Mammary epithelial cell (primary cell): ENCODE measurements at places on chromosomes 6 and 20.
A peak's percentile ranks its signal among the peaks of the same experiment; 100 is the strongest.

GRCh38 chr20:58040447-58041290, 187.8 kb downstream of the ANKRD60 start:
- no peak for DNase-seq

DNA sequence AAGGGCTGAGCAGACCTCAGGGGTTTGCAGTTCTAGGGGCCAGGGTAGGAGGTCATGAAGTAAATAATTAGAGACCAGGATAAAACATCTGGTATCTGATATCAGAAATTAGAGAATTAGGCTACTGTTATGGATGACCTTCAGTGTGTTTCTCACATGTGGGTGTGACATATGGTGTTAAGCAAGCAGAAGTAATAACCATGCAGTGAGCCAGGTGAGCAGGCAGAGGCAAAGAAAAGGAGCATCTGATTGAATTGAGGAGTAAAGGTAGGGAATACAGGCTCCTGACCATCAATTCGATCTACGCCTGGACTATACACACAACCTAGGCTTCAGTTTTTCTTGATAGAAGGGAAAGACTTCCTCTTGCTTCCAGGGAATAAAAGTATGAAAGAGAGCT, 34.7 kb upstream of the MAP3K7 start:
- no peak for DNase-seq

DNA sequence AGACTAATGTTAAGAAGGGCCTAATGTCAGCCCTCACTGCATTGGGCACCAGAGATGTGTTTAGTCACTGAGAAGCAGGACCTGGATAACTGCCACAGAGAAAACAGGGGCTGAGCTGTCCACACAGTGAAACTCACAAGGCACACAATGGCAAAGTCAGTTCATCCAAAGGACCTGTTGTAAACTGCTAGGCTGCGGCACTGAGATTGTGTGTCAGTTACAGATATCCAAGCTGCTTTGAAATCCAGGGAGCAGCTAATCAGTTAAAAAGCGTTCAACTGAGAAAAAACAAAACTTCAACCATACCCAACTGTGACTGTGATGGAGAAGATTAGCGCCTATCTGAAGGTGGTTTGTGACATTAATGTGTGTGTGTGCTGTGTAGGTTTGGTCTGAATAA, 27.8 kb upstream of the TMEM14A start:
- no peak for DNase-seq

- DNase-seq: no peak
Measured at GRCh38 chr6:111691345-111692225, 85.9 kb upstream of the TRAF3IP2 start.

- DNase-seq: peak; percentile 3
Measured at GRCh38 chr20:53262365-53262764, 290.2 kb downstream of the TSHZ2 start.

DNA sequence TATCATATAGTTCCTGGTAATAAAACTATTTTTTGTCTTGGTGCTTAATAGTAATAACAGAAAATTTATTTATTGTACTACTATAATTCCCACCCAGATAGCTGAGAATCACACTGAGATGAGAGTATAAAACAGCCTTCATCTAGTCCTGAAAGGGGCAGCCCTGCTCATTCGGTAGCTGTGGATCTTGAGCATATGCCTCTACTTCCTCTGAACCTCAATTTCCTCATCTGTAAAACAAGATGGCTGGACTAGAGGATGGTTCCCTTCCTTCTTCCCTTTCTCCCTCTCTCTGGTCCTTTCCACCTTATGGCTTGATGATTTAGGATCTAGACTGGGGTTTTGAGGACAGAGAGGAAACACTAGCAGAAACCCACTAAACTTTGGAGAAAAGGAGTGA, 15.0 kb downstream of the FKBP5 start:
- no peak for DNase-seq

- DNase-seq: no peak
Measured at GRCh38 chr6:111782887-111783466, 90.3 kb downstream of the FYN start.

GRCh38 chr6:118764766-118765165, 113.4 kb upstream of the CEP85L start:
- DNase-seq: no peak

- no peak for DNase-seq
Measured at GRCh38 chr6:88945415-88946008, 17.9 kb downstream of the RNGTT start.

DNA sequence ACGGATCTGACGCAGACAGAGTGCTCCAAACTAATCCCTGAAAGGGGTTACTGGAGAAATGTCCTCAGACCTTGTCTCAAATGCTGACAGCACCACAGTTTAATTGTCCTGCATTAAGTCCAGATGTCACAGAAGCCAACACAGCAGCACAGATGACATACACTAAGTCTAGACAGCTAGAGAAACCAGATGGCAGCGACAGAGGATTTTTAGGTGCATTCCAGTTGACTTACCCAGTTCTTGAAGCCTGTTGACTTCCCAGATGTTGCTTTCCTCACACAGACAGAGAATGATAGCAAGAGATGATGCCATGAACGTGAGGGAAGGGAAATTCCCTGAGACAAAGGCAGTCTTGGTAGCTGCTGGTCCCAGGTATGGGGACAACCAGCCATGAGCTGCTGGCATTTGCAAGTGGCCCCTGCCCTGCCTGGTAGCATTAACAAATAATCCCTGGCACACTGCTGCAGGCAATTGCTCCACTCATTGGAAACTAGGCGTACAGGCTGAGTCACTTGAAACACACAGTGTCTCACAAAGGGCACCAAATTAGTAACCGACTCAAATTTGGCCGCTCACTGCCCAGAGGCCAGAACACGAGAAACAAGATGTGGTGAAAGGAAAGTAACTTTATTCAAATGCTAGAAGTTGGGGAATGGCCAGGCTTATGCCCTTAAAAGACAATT, 52.2 kb downstream of the ADGB start:
- peak; percentile 25 for DNase-seq

DNA sequence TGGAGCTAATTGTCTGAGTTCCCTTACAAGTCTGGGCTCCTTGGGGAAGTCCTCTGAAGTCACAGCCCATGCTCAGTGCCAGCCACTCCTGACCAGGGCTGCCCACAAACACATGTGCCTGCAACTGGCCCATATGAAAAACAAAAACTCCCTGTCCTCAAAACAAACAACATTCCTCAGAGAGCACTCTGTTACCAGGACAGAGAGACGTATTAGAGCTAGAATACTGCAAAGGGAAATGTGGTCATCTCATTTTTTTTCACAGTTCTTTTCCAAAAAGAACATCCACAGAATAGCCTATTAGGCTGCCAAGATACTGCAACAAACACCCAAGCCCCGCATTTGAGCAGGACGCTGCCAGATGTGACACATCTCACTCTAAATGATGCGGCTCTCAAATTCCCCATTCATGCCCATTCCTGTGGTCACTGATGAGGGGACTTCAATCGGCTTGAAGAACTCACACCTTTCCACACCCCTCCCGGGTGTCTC, 71.1 kb downstream of the SLC22A23 start:
- DNase-seq: no peak

DNA sequence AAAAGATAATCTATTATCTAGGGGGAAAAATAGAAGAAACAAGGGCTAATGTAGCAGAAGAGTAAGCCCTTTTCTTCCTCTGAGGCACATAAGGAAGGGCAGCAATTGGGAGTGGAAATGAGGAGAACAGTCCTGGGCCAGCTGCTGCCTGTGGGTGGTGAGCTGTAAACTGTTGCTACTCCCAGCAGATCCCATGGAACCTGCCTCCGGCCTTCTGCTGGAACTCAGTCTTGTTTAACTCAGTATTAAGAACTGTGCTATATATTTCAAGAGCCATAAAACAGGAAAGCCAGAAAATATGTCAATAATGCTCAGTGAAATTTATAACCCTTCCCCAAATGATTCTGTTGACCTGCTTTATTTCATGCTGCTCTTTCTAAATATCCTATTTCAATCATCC, 464.2 kb downstream of the COL12A1 start:
- no peak for DNase-seq

GRCh38 chr6:6689400-6690143, 101.1 kb downstream of the LY86 start:
- DNase-seq: peak; percentile 76

DNA sequence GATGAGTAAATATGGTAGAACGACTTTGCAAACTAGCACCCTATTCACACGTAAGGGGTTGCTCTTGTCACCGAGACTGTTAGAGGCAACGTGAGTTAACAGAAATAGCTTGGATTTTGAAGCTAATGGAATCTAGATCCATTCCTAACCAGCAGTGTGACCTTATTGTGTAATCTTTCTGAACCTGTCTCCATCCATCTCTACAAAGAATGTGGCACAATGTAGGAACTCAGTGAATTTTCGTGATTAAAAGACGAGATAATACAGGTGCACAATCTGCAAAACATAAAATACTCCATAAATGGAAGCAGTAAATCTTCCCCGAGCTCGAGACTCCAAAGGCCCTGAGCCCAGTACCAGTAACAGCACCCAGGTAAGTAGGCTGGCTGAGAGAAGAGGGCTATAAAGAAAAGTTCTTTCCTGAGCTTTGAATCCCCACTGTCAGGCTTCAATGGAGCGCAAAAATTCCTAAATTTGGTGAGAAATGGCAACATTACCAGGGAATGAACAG, 801 bp upstream of the KIFC1 start:
- DNase-seq: no peak

- DNase-seq: no peak
Measured at GRCh38 chr6:108850669-108851465, 2.6 kb downstream of the ARMC2 start.

DNA sequence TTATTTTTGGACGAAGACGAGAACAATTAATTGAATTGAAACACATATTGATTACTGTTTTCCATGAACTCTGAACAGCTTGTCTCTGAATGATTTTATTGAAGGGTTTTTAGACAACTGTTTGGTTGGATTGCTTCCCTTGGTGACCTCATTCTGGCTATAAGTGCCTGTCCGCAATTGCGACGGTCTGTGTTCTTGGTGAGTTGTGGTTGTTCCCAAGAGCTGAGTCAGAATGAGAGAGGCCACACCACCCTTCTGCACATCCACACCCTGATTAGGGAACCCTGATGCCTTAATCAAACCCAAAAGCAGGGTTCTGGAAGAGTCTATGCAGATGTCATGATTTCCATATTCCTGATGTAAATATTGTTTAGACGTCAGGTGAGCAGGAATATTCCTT, 747.0 kb downstream of the PTPRT start:
- DNase-seq: no peak

DNA sequence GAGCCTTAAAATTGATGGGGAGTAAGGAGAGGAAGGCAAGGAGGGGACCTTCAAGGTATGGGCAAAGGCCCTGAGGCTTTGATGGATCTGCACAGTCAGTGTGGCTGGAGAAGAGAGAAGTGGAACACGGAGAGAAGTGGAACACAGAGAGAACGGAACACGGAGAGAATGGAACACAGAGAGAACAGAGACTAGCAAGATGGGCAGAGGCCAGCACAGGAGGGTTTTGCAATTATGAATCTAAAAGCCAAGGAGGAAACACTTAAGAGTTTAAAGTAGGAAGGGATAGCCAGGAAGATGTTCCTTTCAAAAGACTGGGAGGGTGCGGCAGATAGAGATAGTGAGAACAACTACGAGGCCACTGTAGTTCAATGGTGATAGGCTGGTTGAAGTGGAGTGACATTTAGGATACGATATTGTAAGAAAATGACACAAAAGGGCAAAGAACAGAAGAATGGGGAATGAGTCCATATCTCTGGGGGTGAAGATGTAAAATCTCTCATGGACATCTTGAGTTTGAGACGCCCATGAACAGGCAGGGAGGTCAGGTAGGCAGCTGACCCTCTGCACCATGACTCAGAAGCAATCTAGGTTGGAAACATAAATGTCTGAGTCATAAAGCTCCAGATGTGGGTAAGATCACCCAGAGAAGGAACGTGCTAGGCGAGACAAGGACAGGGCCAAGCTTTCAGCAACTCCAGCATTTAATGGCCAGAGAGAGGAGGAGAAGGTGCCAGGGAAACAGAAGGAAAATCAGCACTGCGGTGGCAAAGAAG, 25.4 kb downstream of the ZMYND8 start:
- DNase-seq: peak; percentile 83

GRCh38 chr20:46350201-46350985, 42.1 kb upstream of the CDH22 start:
- DNase-seq: peak; percentile 40

GRCh38 chr6:131660195-131660594, 23.1 kb downstream of the ENPP3 start:
- DNase-seq: peak; percentile 48

- no peak for DNase-seq
Measured at GRCh38 chr6:140017470-140017869, 643.0 kb upstream of the CITED2 start.

DNA sequence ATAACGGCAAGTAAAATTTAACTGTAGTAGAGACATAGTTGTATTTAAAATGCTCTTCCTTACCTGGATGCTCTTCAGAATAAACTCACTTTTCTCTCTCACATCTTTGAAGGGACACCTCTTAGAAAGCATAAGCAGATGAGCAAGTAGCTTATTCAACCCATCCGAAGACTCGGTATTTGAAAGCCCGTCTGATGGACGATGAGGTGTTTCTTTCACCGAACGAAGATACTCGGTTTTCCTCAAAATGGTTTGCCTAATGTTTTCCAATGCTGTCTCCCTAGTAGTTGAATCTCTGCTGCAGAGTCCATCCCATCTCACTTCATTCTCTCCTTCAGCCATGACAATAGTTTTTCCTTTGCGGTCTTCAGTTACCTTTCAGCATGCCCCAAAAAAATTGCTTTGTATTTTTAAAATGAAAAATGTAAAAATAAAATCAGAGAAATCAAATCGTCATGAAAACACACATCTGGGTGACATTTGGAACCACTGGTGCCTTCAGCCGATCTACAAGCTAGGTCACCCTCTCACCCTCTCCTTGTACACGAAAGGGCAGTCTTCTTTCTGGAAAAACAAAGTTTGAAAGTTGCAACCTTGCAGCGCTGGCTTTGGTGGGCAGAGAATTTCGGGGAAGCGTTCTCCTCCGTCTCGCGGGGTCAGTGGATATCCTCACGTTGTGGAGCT, 772 bp downstream of the SESN1 start:
- DNase-seq: peak; percentile 25

DNA sequence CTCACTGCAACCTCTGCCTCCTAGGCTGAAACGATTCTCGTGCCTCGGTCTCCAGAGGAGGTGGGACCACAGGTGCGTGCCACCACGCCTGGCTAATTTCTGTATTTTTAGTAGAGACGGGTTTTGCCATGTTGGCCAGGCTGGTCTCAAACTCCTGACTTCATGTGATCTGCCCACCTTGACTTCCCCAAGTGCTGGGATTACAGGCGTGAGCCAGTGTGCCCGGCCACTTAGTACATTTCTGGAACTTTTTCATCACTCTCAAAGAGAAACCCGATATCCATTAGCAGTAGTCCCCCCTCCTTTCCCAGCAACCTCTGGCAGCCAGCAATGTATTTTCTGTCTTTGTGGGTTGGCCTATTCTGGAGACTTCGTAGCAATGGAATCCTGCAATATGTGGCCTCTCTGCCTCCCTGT, 109.8 kb downstream of the JARID2 start:
- DNase-seq: no peak

DNA sequence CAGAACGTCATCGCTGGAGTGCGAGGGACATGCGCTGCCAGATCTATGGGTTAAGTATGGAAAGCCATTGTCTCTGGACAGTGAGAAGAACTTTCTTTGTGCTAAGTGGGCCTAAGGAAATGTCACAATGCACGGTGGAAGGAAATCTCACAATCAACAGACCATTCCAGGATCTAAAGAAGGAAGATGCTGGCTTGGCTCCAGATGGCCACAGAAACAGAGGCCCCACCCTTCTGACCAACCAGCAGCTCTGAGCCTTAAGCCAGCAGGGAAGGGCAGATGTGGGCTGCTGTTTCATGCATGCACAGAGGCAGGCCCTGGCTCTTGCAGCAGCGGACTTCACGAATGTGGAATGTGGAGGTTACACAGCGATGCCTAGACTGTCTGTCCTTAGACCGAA, 156.3 kb downstream of the SOBP start:
- no peak for DNase-seq
